ENCODE measurements at places on chromosomes 16 and 17.

DNA sequence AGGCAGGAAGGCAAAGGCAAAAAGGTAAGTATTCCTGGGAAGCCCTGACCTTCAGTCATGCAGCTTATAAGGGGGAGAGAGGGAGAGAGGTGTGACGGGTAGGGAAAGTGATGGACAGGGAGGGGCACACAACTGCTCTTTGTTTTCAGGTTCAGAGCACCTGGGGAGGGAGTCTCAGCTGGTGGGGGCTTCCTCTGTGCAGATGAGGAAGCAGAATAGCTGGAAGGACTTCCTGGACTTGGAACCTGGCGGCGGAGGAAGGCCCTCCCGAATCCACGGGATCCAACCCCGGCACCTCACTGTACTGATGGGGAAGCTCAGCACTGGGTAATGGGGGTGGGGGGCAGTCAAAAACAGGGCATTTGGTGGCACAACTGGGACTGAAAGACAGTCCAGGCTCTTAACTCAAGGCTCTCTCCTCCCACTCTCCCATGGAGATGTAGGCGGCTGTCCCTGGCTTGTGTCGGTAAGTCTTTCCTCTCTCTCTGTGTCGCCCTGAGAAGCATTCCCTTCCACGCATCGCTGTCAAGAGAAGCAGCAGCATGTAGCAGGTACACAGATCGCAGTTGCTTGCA, 11.9 kb upstream of the PITPNM3 start:
- no peak for DNase-seq

- DNase-seq, result peak; percentile 67
Measured at GRCh38 chr17:47946929-47947397, 5.6 kb downstream of the PNPO start.

GRCh38 chr16:28923652-28924398, 1.2 kb downstream of the RABEP2 start:
- DNase-seq, result no peak

GRCh38 chr17:31842195-31843069, 16.6 kb downstream of the COPRS start:
- DNase-seq, result peak; percentile 36

GRCh38 chr16:10036956-10037355, 145.3 kb downstream of the GRIN2A start:
- no peak for DNase-seq

DNA sequence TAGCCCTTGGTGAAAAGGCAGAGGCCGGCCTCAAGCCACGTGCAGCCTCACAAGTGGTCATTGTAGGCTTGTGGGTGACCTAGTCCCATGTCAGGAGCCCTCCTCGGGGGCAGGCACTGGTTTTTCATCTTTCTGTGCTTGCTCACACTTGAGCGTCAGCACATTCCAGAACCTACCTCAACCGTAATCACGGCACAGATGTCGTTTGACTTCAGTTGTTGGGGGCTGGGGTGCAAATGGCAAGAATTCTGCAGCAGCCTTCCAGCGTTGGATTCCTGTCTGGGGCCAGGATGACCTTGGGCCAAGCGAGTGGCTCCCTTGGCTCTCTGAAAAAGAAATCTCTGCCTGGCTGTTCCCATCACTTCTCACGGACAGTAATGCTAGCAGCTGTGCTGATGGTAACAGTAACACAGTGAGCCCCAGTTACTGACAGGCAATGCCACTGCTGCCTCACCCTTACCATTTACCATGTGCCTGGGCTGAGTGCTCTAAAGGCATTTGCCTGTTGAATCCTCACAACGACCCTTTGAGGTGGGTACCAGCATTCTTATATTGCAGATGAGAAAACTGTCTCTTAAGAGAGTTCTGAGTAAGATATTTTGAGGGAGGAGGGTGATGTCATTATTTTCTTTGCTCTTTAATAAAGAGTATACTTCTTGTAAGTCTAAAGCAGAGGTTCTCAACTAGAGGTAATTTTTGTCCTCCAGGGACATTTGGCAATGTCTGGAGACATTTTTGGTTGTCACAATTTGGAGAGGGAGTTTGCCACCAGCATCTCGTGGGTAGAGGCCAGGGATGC, 46.5 kb downstream of the KSR1 start:
- DNase-seq, result no peak

DNA sequence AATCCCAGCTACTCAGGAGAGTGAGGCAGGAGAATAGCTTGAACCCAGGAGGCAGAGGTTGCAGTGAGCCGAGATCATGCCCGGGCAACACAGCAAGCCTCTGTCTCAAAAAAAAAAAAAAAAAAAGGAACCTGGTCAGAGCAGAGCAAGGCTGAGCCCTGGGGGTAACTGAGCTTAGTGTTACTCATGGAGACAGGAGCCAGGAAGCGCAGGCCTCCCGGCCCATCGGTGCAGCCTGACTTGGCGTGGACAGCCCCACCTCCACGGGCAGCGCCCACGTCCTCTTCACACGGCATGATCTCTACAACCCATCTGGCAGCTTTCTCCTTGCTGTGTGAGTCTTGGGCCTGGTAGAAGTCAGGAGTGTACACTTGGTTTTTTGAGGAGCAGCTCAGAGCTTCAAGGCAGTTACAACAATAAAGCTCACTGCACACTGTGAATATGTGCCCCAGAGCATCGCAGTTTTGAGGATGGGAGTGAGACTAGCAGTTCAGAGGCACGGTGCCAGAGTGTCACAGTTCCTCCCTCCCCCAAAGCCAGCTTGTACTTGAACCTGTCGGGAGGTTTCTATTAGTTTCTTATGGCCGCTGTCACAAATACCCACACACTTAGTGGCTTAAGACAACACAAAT, 129.9 kb downstream of the RAP1GAP2 start:
- no peak for DNase-seq

DNA sequence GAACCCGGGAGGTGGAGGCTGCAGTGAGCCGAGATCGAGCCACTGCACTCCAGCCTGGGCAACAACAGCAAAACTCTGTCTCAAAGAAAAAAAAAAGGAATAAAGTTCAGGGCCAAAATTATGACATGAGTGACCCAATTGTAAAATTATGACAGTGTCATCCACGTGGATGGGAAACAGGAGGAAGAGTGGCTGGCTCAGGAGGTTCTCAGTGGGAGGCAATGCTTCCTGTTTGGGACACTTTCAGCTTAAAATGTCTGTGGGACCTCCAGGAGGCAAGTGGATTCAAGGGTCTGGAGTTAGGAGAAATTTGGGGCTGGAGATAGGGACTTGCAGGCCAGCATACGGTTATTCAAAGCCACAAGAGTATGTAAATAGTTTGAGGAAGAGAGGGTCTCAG, 8.0 kb upstream of the STX4 start:
- no peak for DNase-seq

DNA sequence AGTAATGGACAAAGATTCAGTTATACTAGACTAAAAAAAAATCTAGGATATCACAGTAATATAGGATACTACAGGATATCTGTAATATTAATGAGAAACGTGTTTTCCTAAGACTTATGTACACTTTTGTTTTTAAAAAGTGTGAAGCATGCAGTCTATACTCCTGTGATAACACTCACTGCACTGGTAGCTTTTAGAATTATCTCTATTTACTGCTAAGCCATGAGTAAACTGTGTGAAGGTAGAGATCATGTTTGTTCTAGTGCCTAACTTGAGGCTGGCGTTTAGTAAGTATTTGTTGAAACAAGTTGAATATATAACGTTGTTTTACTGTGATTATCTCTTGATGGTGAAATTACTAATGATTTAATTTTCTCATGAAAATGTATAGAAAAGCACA, 23.9 kb downstream of the RPA1 start:
- no peak for DNase-seq

DNA sequence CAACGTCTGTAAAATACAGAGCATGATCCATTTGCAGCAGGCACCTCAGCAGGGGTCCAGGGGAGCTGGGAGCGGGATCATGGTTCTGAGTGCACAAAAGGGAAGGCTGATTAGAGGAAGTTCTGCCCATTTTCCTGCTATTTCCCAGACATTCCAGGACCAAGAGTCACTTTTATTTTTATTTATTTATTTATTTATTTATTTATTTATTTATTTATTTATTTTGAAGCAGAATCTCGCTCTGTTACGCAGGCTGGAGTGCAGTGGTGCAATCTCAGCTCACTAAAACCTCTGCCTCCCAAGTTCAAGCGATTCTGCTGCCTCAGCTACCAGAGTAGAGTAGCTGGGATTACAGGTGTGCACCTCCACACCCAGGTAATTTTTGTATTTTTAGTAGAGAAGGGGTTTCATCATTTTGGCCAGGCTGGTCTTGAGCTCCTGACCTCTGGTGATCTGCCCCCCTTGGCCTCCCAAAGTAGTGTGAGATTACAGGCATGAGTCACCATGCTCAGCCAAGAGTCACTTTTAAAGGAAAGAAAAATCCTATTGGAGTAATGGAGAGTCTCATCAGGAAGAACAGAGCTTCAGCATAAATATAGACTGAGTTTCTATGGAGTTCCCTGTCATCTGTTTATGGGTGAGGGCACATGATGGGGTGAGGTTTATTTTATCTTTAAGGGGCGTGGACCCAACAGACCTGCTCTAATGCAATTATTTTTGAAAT, 355.2 kb downstream of the HAPSTR1 start:
- no peak for DNase-seq

- DNase-seq, result no peak
Measured at GRCh38 chr17:69724238-69724637, 309.7 kb downstream of the MAP2K6 start.

Measured in DMS153 (cell line).